ENCODE measurements at places on chromosomes 2 and 18.
A peak's percentile ranks its signal among the peaks of the same experiment; 100 is the strongest.

- DNase-seq = no peak
Measured at GRCh38 chr2:241601841-241602240, 35.1 kb downstream of the THAP4 start.

GRCh38 chr2:6906165-6906741 is 11.0 kb upstream of the RNF144A start:
- DNase-seq = no peak

GRCh38 chr2:65477590-65477989 is 45.2 kb upstream of the SPRED2 start:
- DNase-seq = no peak

DNA sequence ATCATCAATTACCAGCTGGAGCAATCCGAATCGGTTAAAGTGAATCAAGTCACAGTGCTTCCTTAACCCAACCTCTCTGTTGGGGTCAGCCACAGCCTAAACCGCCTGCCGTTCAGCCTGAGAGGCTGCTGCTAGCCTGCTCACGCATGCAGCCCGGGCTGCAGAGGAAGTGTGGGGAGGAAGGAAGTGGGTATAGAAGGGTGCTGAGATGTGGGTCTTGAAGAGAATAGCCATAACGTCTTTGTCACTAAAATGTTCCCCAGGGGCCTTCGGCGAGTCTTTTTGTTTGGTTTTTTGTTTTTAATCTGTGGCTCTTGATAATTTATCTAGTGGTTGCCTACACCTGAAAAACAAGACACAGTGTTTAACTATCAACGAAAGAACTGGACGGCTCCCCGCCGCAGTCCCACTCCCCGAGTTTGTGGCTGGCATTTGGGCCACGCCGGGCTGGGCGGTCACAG is 496 bp upstream of the ITGA4 start:
- DNase-seq = peak; percentile 48

- DNase-seq = no peak
Measured at GRCh38 chr2:118813601-118814339, 33.7 kb downstream of the EN1 start.

- no peak for DNase-seq
Measured at GRCh38 chr2:220646424-220646823, 925.7 kb downstream of the EPHA4 start.

DNA sequence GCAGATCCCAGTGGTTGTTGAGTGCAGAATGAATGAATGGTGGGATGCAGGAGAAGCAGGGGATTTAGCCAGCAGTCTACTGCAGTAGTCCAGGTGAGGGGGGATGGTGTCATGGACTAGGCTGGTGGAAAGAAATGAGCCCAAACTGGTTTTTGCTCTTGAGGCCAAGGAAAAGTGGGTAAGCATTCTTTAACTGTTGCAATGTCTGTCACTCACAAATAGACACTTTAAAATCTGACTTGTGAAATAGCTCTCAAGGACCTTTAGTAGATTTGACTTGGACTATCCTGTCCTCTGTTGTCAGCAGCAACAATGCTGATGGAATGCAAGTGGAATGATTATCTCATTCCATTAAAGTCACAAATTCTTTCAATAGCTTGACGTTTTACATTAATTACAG is 37.5 kb upstream of the STK17B start:
- DNase-seq = no peak

DNA sequence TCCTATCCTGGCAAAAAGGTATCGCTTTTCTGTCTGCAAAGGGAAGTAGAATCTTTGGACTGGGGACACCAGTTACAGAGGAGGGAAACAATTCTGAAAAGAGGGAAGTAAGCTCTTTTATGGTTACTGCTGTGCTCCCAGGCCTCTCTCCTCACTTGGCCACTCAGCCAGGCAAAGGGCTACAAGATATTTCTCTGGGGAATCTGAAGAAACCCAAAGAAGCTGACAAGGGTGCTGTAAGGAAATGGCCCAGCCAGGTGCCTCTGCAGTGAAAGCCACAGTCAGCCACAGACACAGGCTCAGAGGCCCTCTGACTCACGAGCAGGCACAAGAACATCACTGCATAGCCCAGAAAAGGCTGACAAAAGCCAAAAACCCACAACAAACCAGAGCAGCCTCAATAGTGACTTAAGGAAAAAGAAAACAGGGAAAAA is 5.8 kb downstream of the HDLBP start:
- DNase-seq = peak; percentile 36

GRCh38 chr18:57942493-57942892 is 101.5 kb upstream of the NEDD4L start:
- DNase-seq = no peak

- DNase-seq = no peak
Measured at GRCh38 chr18:3667255-3668137, 217.5 kb downstream of the TGIF1 start.

- DNase-seq = no peak
Measured at GRCh38 chr2:236600892-236601291, 31.3 kb downstream of the ACKR3 start.

DNA sequence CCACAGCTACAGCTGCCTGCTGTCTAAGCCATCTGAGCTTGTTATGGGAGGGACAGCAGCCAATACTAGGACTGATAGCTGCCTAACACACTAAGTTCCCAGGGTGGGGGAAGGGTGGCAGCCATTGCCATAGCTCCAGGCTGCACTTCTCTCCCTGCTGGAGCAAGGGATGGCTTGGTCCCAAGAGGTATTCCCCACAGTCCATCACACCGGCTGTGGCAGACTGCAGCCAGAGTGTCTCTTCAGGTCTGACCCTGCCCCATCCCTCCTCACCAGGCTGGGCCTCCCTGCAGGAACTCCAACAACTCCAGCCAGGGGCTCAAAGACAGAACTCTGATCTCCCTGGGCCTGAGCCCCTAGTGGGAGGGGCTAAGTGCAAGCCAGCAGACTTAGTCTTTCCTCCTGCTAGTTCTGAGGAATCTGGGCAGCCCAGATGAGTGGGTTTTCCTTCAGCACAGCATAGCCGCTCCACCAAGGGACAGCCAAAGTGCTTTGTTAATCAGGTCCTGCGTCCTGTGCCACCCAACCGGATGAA is 632.1 kb downstream of the SOCS6 start:
- no peak for DNase-seq

GRCh38 chr2:105470979-105471378 is 72.1 kb upstream of the FHL2 start:
- DNase-seq = no peak

DNA sequence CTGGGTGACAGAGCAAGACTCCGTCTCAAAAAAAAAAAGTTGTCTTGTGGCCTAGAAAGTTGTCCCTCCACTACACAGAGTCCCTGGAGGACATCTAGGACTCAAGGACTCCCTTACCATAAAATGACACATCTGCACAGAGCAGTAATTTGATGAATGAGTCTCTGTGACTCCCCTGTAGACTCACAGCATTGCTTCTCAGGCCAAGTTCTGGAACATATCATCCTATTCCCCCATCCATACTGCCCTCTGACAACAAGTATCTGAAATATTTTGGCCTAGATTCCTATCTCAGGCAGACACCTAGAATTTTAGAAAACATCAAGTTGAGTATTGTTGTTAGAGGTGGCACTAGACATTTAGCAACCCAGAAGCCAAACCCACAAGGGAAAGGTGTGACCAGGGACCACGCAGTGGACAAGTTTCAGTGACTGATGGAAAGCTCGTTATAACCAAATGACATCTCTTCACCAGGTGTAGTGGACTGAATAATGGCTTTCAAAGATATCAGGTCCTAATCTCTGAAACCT is 97.9 kb upstream of the ATP8B1 start:
- no peak for DNase-seq

GRCh38 chr2:151840216-151841046 is 12.2 kb upstream of the ARL5A start:
- DNase-seq = no peak

- DNase-seq = no peak
Measured at GRCh38 chr2:207750345-207750744, 19.4 kb downstream of the FZD5 start.

GRCh38 chr2:203016716-203017115 is 2.0 kb downstream of the NBEAL1 start:
- DNase-seq = no peak

GRCh38 chr2:56185582-56186046 is 1.8 kb downstream of the CCDC85A start:
- no peak for DNase-seq

DNA sequence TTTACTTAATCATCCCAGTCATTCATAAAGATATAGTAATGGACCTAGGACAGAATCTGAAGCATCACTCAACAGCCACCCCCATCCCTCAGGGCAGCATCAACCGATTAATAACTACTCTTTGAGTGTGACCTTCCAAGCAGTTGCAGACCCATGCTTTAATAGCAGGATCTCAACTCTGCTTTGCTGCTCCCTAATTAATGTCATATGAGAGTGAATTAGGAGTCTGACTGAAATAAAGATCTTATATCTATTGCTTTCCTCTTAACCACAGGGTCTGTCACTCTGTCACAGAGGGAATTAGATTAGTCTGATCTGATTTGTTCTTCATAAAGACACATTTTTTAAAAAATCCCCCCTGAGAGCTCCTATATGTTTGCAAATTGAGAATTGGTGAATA is 46.1 kb upstream of the LRP1B start:
- DNase-seq = no peak

GRCh38 chr2:68280796-68281195 is 28.5 kb upstream of the PPP3R1 start:
- no peak for DNase-seq

GRCh38 chr2:235903782-235904584 is 264.2 kb downstream of the GBX2 start:
- DNase-seq = no peak

GRCh38 chr2:55140316-55141219 is 90.3 kb upstream of the RTN4 start:
- no peak for DNase-seq

- DNase-seq = no peak
Measured at GRCh38 chr2:237289139-237289538, 124.8 kb downstream of the COL6A3 start.

Measured in stimulated activated CD4-positive, alpha-beta T cell treated with anti-CD3 and anti-CD28 coated beads, TNF-alpha, amount 100 ng/mL, for 48 hours (primary cell).